ENCODE measurements at places on chromosomes 3 and 15.

DNA sequence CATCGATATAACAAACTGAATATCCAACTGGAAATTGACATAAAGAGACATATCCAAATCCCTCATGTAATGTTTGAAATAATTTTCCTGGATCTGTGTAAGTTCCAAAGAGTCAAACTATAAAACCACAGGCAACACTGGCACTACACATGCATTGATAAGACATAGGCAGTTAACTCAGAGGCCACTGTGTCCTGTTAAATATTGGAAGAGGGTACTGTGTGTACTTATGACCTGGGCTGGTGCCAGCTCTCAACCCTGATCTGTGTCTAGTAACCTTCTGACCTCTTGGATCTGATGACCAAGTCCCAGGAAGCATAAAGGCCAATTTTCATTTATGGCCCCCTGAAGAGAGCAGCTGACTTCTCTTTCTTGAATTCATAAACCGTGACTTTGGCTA lies 4.5 kb downstream of the NR1I2 start:
- DNase-seq = no peak

DNA sequence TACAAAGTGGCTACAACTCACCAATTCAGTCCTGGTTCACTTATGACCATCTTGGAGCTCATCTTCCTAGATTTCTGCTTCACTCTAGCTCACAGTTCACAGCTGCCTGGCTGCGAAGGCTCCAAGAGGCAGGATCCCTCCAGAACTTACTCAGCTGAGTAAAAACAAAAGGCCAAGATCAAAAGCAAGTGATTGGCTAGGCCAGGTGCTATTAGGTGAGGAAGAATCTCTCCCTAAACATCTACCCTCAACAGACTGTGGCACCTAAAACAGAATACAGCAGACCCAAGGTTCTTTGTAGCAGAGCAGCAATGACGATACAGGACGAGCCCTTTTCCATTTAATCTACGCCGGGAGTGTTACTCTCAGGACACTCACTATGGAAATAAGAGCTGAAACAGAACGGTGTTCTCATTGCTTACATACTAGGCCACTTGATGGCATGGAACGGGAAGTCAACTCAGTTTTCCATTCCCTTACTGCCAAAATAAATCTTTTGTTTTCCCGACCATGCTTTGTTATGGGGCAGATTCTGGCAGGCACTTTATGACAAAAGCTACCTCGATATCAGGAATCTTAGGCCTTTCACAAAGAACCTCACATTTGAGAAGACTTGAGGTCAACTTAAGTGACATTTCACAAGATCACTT lies 901 bp downstream of the ICE2 start:
- DNase-seq = peak; percentile 40

GRCh38 chr15:74413350-74414080 lies 20.2 kb downstream of the SEMA7A start:
- DNase-seq = no peak

DNA sequence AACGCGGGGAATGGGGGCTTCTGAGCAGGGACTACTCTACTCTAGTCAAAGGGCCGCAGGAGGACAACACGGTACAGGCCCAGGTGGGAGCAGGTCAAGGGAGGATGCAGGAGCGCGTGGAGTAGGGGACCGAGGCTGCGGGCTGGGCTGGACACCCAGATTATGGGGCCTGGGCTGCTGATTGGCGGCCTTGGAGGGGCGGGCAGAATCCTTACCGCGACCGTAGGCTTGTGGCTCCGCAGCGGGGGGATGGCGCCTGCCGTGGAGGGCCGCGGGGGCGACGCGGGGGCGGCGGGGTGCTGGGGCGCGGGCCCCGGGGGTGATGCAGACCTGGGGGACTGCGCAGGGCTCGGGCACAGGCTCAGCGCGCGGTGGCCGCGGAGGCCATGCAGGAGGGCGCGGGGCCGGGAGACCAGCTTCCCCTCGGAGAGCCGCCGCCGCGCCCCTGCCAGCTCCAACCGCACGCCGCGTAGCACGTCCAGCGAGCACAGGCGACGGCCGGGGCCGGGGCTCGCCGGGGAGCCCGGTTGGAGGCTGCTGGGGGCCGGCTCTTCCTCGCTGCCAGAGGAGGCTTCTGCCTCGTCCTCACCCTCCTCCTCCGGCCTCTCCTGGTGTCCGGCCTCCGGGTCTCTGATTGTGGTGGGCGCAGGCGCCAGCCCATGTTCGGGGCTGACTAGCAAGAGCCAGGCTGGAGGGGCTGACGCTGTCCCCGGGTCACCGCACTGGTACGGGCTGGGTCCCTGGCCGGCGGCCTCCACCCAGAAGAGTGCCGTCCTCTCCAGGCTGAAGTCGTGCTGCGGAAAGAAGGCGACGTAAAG lies 12.9 kb downstream of the UBAP1L start:
- no peak for DNase-seq

- DNase-seq = no peak
Observed at GRCh38 chr15:36755341-36756000, 176.0 kb downstream of the CDIN1 start.

DNA sequence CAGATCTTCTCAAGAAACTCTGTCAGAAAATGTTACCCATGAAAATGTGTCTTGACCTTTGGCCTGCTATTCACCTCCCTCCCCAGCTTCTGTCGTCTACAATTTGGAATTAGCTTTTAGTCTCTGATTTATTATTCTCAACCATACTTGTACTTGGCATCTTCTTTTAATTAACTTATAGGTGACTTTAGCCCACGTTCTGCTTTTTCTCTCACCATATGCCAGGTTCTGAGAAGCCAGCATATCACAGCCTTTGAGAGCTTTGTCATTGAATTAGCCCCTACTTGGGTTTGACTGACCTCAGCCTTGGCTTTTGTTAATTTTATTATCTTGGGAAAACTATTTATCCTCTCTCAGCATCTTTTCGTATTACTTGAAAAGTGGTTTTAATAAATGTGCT lies 355.9 kb downstream of the OXSM start:
- DNase-seq = no peak

GRCh38 chr3:169298247-169298992 lies 365.1 kb downstream of the MECOM start:
- DNase-seq = no peak
